Calu3 (cell line): ENCODE measurements at places on chromosomes 2 and 18. TPM values are rescaled to one million over a fixed set of nuclear protein-coding genes. Genes with fewer than 3 reads are reported as not detected.

DNA sequence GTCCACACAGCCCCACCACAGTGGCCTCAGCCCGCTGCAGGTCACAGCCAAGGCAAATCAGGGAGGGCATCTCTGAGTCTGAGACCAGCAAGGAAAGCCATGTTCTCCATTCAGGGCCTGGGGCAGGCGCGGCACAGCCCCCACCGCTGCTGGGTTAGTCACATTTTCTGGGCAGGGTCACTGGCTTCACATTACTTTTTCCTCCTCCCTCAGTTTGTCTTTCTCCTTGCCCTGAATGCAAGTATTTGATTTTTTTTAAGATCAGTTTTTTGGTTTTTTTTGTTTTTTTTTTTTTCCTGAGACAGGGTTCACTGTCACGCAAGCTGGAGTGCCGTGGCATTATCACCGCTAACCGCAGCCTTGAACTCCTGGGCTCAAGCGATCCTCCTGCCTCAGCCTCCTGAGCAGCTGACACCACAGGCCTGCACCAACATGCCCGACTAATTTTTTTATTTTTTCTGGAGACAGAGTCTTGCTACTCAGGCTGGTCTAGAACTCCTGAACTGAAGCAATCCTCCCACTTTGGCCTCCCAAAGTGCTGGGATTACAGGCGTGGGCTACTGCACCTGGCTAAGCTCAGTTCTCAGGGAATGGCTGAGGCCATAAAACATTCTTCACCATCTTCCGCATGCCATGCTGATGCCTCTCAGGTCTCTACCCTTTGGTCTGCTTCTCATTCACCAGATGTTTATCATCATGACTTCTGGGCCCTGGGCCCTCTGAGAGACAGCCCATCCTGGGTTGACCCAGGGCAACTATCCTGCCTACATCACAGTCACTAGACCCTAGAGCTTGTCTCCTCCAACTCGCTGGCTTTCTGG, 628 bp upstream of the CAPG start:
- DNase-seq, result no peak
- H3K4me1 ChIP-seq, result peaks cover 45% of the 10 kb centered on the region
- no peaks in the 10 kb centered on the region for H3K27me3 ChIP-seq
- H3K4me3 ChIP-seq, result peak overlapping the region; percentile 61

GRCh38 chr2:42245396-42245795, 76.2 kb downstream of the EML4 start:
- no peak for DNase-seq
- no peak overlapping the region for H3K4me3 ChIP-seq
- H3K4me1 ChIP-seq, result peaks cover 31% of the 10 kb centered on the region

DNA sequence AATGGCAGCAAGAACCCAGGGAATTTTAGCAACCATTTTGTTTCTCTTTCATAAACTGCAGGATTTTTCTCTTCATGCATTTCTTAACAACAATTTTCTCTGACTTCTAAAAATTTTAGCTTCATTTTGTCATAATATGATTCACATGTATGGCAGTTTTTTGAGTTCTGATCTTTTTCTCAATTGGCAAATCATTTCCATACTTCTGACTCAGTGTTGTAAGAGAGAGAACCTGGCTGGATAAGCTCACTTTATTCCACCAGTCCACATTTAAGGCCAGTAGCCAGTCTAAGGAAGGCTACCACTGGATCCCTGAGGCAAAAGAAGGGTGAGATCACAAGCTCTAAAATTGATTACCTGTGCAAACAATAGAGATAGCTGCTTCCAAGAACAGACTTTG, 42.8 kb upstream of the COL3A1 start:
- H3K4me1 ChIP-seq, result peaks cover 10% of the 10 kb centered on the region
- no peak overlapping the region for H3K4me3 ChIP-seq
- no peak overlapping the region for H3K27ac ChIP-seq
- H3K36me3 ChIP-seq, result no peaks in the 10 kb centered on the region

GRCh38 chr2:222261504-222261903, 37.3 kb downstream of the PAX3 start:
- DNase-seq, result no peak
- H3K27me3 ChIP-seq, result peaks cover 58% of the 10 kb centered on the region
- no peaks in the 10 kb centered on the region for H3K4me1 ChIP-seq
- H3K4me3 ChIP-seq, result no peak overlapping the region
- no peak overlapping the region for H3K27ac ChIP-seq

- H3K4me3 ChIP-seq, result peak overlapping the region; percentile 86
- H3K4me1 ChIP-seq, result peaks cover 32% of the 10 kb centered on the region
- peak; percentile 28 for DNase-seq
- peak overlapping the region; percentile 90 for H3K27ac ChIP-seq
Measured at GRCh38 chr2:180978903-180979748, 1.3 kb upstream of the UBE2E3 start.

- peak overlapping the region; percentile 11 for H3K4me3 ChIP-seq
- H3K4me1 ChIP-seq, result peaks cover 46% of the 10 kb centered on the region
- peak; percentile 70 for DNase-seq
- no peaks in the 10 kb centered on the region for H3K27me3 ChIP-seq
- H3K27ac ChIP-seq, result peak overlapping the region; percentile 73
Measured at GRCh38 chr2:39494784-39495251, 57.7 kb upstream of the MAP4K3 start.

The TIGD1 gene
- total RNA-seq, result 14.9 and 15.5 TPM in 2 replicates

DNA sequence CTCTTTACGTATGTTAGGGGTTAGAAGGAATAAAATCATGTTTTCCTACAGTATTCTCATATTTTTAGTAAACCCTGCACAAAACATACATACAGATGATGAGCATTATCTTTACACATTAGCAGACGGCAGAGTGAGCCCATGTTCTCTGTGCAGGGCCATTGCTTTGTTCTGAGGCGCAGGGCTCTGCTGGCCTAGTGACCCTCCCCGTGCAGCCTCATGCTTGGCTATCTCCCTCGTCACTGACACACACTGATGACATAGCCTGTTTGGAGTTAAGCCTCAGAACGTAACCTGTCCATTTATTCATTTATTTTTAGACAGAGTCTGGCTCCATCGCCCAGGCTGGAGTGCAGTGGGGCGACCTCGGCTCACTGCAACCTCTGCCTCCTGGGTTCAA, 115.9 kb upstream of the FOSL2 start:
- no peaks in the 10 kb centered on the region for H3K36me3 ChIP-seq
- H3K27me3 ChIP-seq, result no peaks in the 10 kb centered on the region
- H3K4me3 ChIP-seq, result no peak overlapping the region
- H3K4me1 ChIP-seq, result peaks cover 76% of the 10 kb centered on the region

DNA sequence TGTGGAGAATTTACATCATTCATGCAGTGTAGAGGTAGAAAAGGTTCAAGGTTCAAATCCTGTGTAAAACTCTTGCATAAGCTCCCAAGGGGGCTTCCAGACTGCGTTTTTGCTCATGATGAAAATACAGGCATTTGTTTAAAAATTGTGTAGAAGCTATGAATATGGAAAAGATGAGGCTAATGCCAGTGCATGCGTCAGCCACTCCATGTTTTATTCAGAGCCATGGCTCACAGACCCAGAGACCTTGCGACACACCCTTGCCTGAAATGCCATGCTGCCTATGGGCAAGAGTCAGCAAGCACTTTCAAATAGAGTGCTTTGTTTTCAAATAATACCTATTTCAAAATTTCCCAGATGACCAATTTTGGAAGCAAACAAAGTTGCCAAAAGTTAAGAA, 262.3 kb downstream of the TRIB2 start:
- no peaks in the 10 kb centered on the region for H3K36me3 ChIP-seq
- no peaks in the 10 kb centered on the region for H3K4me1 ChIP-seq
- no peak for DNase-seq
- peaks cover 14% of the 10 kb centered on the region for H3K27me3 ChIP-seq
- H3K4me3 ChIP-seq, result no peak overlapping the region

- no peaks in the 10 kb centered on the region for H3K4me1 ChIP-seq
- no peaks in the 10 kb centered on the region for H3K36me3 ChIP-seq
- no peak overlapping the region for H3K27ac ChIP-seq
- DNase-seq, result no peak
- H3K4me3 ChIP-seq, result no peak overlapping the region
Measured at GRCh38 chr2:17960925-17961324, 82.5 kb downstream of the KCNS3 start.

GRCh38 chr18:12091538-12092141, 2.0 kb upstream of the ANKRD62 start:
- no peaks in the 10 kb centered on the region for H3K36me3 ChIP-seq
- DNase-seq, result no peak
- H3K27me3 ChIP-seq, result peaks cover 27% of the 10 kb centered on the region
- peaks cover 6% of the 10 kb centered on the region for H3K4me1 ChIP-seq
- H3K4me3 ChIP-seq, result no peak overlapping the region
- no peak overlapping the region for H3K27ac ChIP-seq

DNA sequence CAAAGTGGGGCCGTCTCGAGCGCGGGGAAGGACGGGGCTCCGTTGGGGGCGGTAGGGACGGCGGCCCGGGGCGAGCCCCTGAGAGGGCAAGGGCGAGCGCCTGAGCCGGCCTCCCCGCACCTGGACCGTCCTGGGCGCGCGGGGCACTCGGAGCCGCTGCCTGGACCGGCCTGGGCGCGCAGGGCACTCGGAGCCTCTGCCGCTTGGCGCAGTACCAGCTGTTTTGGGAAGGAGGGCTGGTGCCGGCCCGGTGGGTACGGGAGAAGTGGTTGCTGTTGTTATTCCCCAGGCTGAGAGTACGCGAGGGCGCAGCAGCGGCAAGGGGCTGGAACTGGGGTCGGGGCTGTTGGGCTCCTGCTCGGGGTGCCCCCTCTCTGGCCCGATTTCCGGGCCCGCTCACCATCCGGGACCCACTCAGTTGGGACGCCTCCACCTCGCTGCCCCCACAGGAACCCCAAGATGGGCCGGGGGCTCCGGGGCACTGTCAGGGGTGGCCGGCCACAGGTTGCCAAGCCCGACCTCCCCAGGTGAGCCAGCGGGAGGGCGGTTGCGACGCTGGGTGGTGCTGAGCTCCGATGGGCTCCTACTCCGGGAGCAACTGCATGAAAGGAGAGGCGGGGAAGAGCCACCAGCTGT, 579 bp downstream of the ARHGEF4 start:
- no peak overlapping the region for H3K27ac ChIP-seq
- H3K27me3 ChIP-seq, result peaks cover 6% of the 10 kb centered on the region
- DNase-seq, result no peak
- H3K4me1 ChIP-seq, result peaks cover 7% of the 10 kb centered on the region

GRCh38 chr18:74951165-74951760, 257.7 kb downstream of the PTGR3 start:
- peak overlapping the region; percentile 88 for H3K27ac ChIP-seq
- H3K36me3 ChIP-seq, result peaks cover 6% of the 10 kb centered on the region
- no peaks in the 10 kb centered on the region for H3K27me3 ChIP-seq
- H3K4me1 ChIP-seq, result peaks cover 42% of the 10 kb centered on the region
- peak; percentile 63 for DNase-seq

GRCh38 chr2:235274023-235274422, 219.8 kb upstream of the AGAP1 start:
- DNase-seq, result peak; percentile 33
- H3K27ac ChIP-seq, result no peak overlapping the region
- H3K4me3 ChIP-seq, result no peak overlapping the region
- peaks cover 19% of the 10 kb centered on the region for H3K4me1 ChIP-seq
- H3K36me3 ChIP-seq, result no peaks in the 10 kb centered on the region

DNA sequence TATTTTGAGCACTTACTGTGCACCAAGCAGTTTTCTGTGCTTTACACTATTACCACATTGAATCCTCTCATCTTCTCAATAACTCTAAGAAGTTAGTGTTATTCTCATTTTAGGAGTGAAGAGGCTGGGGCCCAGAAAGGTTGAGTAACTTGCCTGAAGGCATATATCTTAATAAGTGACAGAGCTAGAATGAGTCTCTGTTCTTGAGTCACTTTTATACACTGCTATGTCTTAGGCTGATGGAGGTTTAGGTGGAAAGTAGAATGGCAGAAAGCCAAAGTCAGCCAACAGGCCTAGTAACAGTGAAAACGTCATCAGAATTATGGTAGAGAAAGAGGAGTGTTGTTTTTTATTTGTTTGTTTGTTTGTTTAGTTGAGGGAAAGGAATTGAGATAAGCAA, 27.9 kb upstream of the RPE start:
- H3K4me3 ChIP-seq, result no peak overlapping the region
- no peaks in the 10 kb centered on the region for H3K27me3 ChIP-seq
- H3K27ac ChIP-seq, result no peak overlapping the region
- H3K36me3 ChIP-seq, result no peaks in the 10 kb centered on the region
- H3K4me1 ChIP-seq, result no peaks in the 10 kb centered on the region

DNA sequence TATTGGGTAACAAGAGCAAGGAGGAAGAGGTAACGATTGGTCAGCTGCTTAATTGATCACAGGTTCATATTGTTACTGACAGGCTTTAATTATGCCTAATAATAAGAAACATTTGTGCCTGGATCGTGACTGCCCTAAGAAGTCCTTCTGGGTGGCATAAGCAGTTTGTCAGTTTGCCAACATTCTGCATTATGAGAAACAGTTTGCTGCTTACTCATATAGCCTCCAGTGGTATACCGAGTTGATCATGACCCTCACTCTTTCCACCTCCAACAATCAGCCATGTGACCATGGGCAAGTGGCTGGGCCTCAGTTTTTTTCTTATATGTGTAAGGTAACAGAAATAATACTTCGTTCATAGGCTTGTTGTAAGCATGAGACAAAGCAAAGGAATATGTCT, 96.6 kb upstream of the CABLES1 start:
- H3K27me3 ChIP-seq, result no peaks in the 10 kb centered on the region
- H3K27ac ChIP-seq, result no peak overlapping the region
- no peak overlapping the region for H3K4me3 ChIP-seq
- peaks cover 8% of the 10 kb centered on the region for H3K4me1 ChIP-seq

The PROKR1 gene
- total RNA-seq, result not detected in 2 replicates

DNA sequence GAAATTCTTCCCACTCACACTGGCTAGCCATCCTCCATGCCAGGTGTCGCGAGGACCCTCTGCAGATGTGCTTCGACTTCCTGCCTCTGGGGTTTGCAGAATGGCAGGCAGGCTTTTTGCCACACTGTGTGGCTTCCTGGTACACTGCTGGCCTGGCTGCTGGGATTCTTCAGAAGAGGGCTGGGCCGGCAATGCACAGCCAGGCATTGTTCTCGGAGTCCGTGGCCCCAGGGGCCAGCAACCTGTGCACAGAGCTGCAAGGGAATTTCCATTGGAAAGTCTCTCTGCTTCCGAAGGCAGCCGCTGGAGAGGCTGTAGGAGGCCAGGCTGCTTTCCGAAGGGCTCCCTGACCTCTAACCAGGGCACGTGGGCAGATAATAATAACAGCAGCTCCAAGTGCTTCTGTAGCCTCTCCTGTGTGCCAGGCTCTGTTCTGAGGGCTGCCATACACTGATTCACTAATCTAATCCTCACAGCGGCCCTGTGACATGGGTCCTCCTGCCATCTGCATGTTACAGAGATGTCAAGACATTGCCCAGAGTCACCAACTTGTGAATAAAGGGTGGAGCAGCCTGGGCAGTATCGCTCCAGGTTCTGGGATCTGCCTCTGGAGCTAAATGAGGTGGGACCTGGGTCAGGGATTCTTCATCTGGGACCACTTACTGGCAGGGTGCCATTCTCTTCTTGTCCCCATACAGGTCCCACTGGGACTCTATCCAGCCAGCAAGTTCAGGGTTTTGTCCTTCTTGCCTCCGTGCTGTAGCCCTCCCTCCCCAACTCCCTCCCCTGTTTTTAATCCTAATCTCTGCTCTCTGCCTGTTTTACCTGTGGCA, 5.0 kb downstream of the LDLRAD4 start:
- no peak for DNase-seq
- H3K27ac ChIP-seq, result no peak overlapping the region
- H3K36me3 ChIP-seq, result peaks cover 6% of the 10 kb centered on the region
- no peaks in the 10 kb centered on the region for H3K4me1 ChIP-seq
- H3K27me3 ChIP-seq, result peaks cover 51% of the 10 kb centered on the region
